Stimulated activated CD8-positive, alpha-beta memory T cell treated with anti-CD3 and anti-CD28 coated beads, Interleukin-2, amount 100 ng/mL, for 48 hours (primary cell): ENCODE measurements at places on chromosomes 12 and 14.

DNA sequence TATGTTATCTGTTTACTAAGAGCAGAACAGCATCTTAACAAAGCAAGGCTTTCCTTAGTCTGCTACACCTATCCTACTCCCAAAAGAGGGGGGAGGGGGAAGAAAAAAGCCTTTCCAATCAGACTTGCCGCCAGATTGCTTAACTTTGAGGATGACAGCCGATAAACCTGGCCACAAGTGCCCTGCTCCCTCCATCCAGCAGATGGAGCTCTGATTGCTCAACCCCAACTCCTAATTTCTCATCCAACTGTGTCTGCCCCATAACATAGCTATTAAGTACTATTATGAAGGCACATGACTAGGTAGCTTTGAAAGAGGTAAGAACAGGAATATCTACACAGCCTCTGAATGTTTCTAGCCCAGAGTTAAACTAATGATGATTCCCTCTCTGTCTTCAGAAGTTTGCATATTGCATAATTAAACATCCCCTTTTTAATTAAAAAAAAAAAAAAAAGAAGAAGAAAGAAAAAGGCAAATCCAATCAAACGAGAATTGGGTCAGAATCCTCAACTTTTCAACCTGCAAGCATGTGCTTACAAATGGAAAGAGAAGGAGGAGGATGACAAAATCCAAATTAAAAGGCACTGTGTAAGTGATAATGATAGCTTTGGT, 247.4 kb downstream of the GALC start:
- DNase-seq, result no peak

DNA sequence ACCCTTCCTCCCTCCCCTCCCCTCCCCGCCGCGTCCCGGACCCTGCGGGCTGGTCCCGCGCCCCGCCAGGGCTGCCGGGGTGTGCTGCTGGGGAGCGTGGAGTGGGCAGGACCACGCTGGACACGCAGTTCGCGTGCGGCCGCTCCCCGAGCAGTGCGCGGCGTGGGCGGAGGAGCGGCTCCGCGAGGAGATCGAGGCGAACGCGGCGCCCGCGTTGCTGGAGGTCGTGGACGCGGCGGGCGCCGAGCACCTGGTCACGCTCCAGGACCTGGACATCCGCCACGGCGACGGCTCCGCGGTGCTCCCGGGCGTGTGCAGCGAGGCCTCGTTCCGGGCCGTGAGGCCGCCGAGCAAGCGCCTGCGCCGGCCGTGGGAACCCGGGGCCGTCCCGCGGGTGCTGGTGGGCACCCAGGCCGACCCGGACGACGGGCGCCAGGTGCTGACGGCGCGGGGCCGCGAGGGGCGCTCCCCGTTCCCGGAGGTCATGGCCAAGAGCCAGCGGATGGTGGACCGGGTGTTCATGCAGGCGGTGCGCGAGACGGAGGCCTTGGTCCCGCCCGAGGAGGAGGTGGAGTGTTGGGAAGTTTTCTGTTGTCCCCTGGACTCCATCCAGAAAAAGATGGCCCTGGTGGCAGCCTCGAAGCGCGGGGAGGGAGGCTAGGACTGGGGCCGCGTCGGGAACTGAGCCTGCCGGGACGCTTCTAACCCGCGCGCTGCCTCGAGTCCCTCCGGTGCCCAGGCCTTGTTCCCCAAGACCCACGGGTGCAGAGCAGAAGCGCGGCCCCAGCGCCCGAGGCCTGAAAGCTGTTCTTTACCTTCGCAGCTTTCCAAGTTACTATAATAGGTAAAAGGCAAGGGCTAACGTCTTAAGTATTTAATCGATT, 54.7 kb upstream of the EIF5 start:
- DNase-seq, result no peak

- no peak for DNase-seq
Observed at GRCh38 chr12:88367231-88367630, 213.0 kb downstream of the KITLG start.

GRCh38 chr14:57382283-57382682, 8.1 kb upstream of the NAA30 start:
- no peak for DNase-seq
